ENCODE measurements at places on chromosomes 5 and 9.

DNA sequence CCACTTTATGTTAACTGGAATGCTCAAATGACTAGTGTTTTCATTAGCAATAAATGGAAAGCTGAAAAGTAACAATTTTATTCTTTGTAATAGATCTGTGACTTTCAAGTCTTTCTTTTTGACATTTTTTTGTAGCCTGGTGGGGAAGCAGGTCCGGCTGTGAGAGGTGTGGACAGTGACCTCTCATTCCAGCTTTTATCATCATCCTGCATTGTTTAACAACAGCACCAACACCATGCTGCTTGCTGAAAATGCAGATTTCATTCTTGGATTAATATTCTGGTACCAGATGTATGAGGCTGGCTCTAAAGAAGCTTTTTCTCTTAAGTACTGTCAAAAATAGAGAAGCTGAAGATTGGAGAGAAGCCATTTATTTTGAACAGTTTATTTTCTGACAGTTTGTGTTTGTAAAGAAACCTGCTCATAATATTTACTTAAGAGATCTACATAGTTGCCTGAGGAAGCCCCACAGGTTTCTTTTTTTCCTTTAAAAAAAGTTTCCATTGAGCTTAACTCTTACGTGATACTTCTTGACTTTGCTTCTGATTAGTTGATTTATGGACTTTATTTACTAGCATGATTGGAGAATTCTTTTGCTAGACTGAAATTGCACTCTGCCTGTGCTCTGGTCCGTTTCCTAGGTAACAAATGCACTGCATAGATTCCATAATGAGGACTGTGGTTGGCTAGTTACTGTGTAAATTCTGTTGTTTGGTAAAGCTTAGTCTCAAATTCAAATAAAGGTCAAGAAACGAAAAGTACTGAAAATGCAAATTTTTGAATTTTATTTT, 3.4 kb downstream of the KIAA1958 start:
- DNase-seq = no peak

DNA sequence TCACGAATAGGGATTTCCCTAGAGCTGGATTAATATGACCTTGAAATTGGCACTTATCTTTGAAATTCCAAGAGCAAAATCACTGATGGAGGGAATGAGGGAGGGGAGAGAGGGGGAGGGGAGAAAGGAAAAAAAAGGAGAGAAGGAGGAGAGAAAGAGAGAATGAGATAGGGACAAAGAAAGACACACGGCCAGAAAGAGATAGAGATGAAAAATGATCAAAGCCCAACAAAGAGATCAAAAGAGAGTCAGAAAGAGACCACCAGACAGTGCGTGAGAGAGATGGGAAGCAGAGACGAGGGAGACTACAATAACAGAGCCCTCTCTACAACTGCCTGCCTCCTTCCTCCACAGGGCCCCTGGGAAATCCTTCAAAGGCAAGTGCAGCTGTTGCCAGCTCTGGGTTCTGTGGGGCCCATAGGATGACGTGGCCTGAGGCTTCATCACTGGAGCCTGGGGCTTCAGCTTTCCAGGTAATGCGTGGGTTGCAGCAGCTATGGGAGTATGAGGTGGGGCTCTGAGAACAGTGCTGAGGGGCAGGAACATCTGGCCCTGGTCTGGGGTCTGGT, 58.3 kb upstream of the SHB start:
- DNase-seq = no peak

DNA sequence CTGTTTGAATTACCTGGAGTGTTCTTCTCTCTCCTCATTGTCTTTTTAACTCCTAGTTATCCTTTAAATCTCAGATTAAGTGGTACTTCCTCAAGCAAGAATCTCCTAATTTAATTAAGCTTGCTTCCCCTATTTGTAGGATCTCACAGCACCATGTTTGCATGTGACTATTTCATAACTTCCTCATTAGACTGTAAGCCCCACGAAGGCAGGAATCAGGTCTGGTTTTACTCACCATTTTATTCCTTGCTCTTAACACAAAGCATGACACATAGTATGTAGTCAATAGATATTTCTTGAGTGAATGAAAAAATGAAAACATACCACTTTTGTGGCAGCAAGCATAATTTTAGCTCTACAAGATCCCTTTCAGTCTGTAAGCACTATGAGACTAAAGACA, 1.3 kb upstream of the ERMP1 start:
- DNase-seq = no peak

- no peak for DNase-seq
These were observed 36.3 kb upstream of the FBXL17 start for GRCh38 chr5:108418197-108418596.

- DNase-seq = no peak
These were observed 168.1 kb downstream of the PDE4D start for GRCh38 chr5:59725392-59725767.

DNA sequence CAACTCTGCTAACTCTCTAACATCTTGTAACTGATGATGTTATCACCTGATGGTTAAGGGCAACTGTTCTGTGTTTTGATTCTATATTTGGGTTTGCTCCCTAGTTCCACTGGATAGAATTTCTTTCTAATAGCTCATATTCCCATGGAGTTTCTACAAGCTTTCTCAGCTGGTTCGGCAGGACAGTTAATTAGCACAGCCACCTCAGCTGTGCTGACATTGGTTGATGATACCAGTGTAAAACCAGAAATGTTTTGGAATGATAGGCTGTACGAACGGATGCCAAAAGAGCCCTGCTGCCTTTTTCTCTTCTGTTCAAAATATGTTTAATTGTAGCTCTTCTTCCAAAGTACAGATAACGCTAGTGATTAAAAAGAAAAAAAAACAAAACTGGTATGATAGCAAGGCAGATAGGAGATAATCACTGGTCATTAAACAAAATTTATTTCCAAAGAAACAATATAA, 440.5 kb upstream of the ZNF608 start:
- no peak for DNase-seq

DNA sequence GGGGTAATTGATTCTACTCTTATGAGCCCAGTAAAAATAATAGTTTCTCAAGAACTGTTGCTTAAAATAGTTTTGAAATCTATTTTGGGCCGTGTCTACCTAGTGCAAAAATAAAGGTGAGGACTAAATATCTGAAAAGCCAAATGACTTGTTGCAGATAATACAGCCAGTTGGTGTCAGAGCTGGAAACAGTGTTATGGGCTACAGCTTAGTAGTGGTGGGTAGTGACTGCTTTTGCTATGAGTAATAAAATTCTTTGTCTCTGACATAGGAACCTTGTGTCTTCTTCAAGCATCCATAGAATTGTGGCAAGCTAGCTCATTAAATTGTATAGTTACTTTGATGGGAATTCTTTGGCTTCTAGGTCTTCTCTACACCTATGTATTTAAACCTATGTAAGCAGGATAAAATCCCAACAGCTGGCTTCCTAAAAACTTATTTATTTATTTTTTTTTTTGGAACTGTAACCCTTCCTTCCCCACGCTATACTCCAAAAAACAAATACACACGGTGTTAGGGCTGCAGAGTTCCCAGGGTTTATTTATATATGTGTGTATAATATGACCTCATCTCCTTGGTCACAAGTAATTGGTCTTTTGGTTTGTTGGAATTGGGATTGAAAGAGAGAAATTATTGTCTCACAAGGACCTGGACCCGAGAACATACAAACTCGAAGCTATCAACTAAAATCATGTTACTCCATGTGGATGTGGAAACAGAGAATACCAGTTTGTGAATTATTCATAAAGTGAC, 138.0 kb downstream of the NUDT12 start:
- DNase-seq = no peak

- no peak for DNase-seq
These were observed 38.6 kb upstream of the GGTA1 start for GRCh38 chr9:121538221-121538620.

DNA sequence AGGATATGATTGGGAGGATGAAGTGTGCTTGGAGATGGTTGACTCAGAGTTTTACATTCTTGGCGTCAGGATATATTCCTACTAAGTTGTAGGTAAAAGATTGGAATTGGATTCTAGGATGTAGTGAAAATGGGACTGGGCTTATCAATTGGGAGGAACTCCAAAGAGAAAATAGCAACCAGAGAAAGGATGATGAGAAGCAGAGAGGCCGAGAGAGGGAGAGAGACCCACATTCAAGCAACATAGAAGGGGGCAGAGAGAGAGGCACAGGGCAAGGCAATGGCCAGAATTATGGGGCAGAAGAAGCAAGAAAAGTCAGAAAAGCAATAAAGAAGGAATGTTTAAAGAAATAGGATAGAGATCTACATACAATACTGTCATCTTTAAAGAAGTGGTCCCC, 217.9 kb upstream of the ACTBL2 start:
- DNase-seq = no peak

- no peak for DNase-seq
These were observed 29.0 kb upstream of the BOD1 start for GRCh38 chr5:173645437-173645807.

- no peak for DNase-seq
These were observed 35.4 kb upstream of the BNIP1 start for GRCh38 chr5:173108914-173109313.

DNA sequence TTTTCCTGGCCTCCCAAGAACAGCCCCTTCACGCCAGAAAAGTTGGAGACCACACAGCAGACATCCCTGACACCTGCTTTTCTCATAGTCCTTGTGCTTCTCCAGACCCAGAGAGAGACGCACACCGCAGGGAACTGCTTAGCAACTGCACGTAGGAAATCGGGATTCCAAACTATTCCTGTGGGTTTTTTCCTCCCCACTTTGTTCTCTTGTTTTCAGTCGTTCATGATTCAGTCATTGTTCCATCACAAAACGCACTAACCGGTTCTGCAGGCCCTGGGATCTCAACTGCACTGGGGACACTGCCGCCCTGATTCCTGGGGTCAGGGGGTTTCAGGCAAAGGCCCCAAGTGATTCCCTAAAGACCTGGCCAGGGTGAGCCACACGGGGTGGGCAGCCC, 588.0 kb upstream of the KLF4 start:
- DNase-seq = no peak

DNA sequence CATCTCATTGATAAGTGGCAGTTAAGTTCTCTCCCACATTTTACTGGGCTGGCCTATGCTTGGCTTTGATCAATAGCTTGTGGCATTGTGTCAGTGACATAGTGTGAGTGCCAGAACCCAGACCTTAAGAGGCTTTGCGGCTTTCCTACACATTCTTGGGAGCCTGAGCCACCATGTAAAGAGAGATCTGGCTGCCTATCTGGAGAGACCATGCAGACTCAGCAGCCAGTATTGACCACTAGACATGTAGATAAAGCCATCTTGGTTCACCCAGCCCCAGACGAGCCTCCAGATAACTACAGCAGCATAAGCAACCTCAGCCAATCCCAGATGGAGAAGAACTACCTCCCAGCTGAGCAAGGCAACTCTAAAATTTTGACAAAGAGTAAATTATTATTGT, 28.6 kb downstream of the C9orf153 start:
- DNase-seq = no peak

DNA sequence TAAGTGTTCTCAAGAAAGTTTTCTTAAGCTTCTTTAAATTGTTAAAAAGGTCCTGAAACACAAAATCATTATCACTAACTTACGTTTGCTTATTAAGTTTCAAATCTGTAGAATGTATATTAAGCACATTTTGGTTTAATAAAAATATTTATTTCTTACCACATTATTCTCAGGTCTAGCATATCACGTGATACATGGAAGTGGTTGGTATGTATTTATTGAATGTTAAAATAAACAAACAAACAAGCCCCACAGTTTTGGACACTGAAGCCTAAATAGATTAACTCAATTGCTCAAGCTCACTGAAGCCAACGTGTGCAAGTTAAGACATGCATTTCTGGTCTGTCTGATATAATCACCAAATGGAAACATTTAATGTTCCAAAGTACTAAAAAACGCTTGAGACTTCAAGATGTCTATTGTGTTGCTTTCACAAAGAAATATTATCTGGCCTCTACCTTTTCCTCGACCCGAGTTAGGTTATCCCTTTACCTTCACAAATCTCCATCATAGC, 1136.9 kb downstream of the TAF11L14 start:
- no peak for DNase-seq

DNA sequence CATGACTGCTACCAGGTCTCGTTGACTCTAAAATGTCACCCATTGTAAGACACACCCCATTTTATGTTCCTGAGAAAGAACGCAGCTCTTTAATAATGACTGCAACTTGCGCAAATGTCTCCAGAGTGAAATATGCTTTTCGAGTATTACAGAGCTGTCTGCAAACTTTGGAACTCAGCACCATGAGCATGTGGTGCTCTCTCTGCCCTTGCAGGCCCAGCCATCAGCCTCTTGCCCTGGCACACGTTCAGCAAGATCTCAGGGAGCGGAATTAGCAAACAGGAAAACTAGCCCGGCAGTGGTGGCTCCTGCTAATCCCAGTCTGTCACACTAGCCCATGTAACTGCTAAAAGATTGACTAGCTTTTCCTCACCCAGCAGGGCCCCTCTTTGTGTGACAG, 114.5 kb upstream of the SLC1A3 start:
- DNase-seq = no peak

DNA sequence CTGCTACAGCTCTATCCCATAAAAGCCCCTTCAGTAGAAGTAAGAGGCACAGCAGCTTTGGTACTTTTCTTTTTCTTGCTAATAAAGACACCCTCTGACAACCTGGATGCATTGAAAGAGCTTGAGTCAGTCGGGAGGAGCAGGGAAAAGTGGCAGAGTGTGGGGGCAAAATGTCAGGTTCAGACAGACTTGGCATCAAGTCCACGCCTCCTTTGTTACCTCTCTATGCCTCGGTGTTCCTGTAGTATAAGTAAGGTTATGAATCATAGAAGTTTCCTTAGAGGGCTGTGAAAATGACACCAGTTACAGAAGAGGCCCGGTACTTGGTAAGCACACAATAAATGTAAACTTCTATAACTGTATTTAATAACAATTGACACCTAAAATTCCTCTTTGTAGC, 133.9 kb downstream of the ESM1 start:
- DNase-seq = no peak

DNA sequence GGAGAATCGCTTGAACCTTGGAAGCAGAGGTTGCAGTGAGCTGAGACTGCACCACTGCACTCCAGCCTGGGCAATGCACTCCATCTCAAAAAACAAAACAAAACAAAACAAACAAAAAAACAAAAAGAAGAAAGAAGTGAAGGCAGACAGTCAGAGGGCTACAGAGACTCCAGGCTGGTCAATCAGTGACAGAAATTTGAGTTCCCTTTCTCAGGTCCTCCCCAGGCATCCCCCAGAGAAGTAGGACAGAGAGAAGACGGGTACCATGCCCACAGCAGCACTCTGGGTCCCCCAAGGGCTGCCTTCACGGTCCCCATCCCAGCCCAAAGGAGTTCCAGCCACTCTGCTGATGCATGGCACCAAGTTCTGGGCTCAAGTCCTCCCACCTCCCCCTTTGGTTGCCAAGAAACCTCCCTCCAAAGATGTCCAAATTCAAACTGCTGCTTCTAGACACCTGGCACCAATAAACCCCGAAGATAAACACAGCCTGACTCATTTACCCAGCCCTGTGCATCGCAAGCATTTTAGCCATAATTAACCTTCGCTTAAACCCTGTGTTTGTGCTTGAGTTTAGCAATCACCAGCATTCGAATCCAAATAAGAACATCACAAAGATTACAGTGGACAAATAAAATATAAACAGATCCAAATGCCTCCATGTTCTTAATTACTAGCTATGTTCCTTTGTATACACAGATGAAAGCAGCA, 24.0 kb downstream of the SEMA4D start:
- no peak for DNase-seq

All from CD4-positive, alpha-beta T cell treated with Interleukin-15 for 4 hours (primary cell).